NCI-H2171 treated with DMSO at 0.1 percent for 48 hours (cell line): ENCODE measurements at places on chromosomes 5 and 9.

GRCh38 chr9:95876595-95876994, 1.1 kb downstream of the ERCC6L2 start:
- peak; percentile 3 for DNase-seq

DNA sequence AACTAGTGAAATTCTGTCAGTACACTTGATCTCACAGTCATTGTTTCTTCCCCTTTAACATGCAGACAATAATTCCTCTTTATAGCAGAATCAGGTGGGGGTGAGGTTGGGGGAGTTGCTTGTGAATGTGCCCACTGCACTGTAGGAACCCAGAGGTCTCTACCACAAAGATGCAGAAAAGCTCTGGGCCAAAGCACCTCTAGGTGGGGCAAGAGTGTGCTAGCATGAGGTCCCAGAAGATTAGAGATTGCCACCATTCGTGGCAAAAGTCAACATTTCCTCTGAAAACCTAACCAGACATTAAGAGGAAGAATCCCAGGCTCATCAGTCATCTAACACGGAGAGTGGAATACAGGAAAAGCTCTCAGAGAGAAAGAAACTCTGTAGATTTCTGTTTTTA, 74.5 kb downstream of the PTCD2 start:
- no peak for DNase-seq

- DNase-seq = no peak
Observed at GRCh38 chr9:85009251-85009650, 339.7 kb downstream of the NTRK2 start.

GRCh38 chr9:70493029-70493428, 78.6 kb upstream of the KLF9 start:
- DNase-seq = no peak

- DNase-seq = no peak
Observed at GRCh38 chr5:36637101-36637500, 30.7 kb downstream of the SLC1A3 start.

- no peak for DNase-seq
Observed at GRCh38 chr5:83487155-83487554, 15.6 kb downstream of the VCAN start.

DNA sequence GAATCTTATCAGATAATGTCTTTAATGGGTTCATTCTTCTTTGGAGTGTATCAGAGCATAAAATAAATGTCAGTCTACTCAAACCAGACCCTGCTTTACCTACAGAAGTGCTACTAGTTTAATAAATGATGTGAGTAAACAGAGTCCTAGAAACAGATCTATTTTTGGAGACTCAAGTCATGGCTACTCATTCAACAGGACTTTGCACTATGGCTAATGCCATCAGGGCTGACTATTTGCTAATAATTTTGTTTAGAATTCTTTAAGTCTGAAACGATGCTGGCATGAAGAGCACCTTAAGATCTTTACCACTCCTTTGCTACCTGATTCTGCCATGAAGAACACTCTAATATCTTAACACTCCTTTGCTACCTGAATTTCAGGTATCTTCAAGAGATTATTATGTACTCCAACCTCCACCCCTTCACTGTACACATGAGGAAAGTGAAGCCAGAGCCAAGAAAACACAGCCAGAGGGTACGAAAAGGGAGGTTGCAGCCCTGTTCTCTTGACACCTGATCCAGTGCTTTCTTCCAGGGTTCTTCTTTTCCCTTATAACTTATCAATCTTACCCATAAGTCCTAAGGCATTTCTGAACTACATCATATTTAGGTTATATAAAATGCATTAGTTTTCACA, 62.4 kb downstream of the ZNF608 start:
- DNase-seq = no peak

GRCh38 chr5:144329681-144330080, 159.0 kb downstream of the KCTD16 start:
- DNase-seq = no peak

GRCh38 chr9:34249274-34249673, 70.4 kb downstream of the UBAP1 start:
- no peak for DNase-seq

GRCh38 chr5:102453716-102454115, 45.1 kb downstream of the SLCO6A1 start:
- DNase-seq = no peak

- DNase-seq = peak; percentile 45
Observed at GRCh38 chr9:8660383-8660782, 860.8 kb upstream of the DMAC1 start.
